Activated CD8-positive, alpha-beta memory T cell treated with anti-CD3 and anti-CD28 coated beads for 4 hours (primary cell): ENCODE measurements at places on chromosomes 11 and 22.

DNA sequence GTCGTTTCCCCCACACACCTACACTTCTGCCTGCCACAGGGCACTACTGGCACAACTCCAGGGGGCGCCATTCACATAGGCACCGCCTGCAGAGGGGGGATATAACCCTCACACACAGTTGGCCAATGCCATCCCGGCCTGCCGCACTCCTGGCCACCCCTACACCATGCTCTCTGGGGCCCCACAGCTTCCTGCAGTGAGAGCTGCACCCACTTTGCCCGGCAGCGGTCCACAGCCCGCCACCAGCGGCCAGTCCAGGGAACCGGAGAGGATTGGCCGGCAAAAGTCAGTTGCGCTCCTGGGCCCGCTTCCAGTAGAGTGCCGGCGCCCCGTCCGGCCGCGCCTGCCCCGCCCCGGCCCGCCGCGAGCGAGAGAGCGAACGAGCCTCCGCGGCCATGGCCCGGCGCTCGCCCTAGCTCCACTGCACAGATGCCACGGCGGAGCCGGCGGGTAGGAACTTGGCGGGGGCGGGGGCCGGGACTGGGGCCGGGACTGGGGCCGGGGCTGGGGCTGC lies 25.6 kb upstream of the SUSD2 start:
- DNase-seq = no peak

DNA sequence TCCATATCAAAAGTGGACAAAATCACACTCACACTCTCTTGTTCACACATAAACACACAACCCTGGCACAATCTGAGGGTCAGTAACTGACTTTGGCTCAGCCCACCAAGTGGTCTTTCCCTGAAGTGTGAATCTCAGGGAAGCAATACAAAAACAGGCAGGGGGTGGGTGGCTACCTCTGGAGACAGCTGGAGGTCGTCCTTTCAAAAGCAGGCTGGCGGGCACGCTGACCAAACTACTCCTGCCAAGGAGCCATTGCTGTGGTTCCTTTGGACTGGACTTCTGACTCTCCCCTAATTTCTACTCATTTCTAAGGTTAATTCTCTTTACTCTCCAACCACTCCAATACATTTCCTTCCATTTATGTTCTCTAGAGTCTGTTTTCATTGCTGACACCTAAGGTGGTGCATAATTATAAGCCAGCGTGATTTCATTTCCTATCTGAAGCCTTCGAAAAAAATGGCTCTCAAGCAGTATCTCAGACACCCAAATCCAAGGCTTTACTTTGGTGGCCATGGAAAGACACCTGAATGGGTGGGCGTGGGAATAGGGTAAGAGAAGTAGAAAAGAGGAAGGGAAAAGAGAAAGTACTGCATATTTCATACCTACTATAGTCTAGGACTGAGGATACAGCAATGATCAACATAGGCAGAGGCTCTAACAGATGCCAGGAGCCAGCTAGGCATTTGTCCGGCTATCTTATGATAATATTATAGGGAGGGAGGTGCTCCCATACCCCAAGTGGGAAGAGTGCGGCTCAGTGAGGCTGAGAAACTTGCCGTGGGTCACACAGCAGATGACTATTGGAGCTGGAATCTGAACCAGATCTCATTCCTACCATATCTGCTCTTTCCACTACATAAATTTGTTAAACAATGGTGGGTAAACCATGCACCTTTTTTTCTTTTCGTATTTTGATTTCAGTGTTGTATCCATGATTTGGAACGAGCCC lies 22.0 kb downstream of the FZD4 start:
- DNase-seq = no peak

GRCh38 chr11:125935618-125936199 lies 10.1 kb upstream of the VSIG10L2 start:
- no peak for DNase-seq

- no peak for DNase-seq
Measured at GRCh38 chr11:132822276-132822675, 710.0 kb downstream of the OPCML start.

GRCh38 chr22:29641042-29641699 lies 37.7 kb downstream of the NF2 start:
- no peak for DNase-seq

DNA sequence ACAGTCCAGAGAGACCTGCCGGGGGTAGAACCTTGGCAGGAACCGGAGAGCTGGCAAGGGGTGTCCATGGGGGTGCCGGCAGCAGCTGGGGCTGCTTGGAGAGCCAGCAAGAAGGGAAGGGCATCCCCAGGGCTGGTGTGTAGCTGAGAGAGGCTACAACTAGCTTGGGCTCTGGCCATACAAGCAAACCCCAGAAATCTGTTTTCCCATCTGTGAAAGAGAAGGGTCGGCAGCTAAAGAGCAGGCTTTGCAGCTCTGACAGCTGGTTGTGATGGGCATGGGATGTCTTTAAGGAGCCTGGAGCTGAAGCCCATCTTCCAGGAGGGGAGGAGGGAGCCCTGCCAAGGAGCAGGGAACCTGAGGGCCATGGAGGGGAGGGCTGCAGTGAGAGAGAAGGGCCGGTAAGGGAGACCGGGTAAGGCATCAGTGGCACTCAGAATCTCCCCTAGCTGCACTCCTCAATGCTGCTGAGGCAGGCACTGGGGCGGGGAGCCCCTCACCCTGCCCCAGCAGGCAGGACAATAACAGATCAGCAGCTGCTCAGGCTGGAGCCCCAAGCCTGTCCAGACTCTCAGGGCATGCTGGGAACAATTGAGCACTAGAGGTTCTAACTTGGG lies 3.9 kb downstream of the CHST1 start:
- DNase-seq = no peak

DNA sequence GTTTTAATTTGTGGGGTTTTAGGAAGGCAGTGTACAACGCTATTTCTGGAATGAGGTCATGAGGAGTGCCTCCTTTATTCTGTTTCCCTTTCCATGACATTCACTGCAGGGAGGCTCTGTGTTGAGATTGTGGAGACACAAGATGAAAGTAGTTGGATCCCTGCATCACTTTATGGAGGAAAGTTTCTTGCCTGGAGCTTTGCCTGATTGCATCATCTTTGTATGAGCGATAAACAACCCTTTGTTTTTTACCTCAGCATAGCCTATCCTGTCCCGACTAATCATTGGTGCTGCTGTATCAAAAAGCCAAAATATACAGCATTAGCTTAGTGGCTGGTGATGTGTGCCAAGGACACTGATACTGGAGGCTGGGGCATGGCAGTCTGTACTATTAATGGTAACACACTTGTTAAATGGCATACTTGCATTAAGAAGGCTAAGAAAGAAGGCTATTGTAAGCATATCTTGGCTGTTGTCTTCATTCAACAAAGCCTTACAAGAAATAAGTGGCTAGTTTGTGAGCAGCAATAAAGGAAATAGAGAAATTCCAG lies 31.2 kb upstream of the SLC5A4 start:
- no peak for DNase-seq

DNA sequence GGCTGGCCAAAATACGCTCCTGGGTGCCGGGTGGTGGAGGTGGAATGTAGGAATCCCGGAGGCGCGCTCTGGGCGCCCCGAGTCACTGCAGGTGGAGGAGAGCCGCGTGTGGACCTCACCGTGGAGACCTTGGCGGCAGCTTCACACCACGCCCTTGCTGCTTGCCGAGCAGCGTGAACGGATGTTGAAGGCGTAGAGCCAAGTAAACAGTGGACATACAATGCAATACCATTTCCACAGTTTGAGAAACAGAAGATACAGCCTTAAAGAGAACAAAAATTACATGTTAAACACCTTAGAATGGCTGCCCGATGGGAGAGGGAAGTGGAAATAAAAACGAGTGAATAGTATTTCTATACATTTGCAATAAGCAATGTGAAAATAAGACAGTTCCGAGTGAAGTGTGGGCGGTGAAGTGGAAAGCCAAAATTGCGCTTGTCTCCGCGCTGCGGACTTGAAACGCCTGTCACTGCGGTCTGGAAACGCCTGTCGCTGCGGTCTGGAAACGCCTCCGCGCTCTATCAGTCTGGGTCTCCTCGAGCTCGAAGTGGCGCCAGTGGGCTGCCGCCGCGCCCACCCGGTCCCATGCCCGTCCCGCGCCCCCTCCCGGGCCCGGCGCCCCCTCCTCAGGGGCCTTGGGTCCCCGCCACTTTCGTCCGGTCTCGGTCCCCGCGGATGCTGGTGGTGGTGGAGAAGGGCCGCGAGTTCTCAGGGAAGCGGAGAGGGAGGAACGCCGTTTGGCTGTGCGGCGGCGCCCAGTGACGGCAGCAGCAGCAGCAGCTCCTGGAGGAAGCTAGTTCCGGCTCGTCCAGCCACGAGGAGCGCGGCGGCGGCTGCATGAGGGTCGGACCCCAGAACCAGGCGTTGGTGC lies 1.6 kb downstream of the NCR3LG1 start:
- peak; percentile 36 for DNase-seq
